ENCODE measurements at places on chromosomes 13 and 19. TPM values are rescaled to one million over a fixed set of nuclear protein-coding genes. Genes with fewer than 3 reads are reported as not detected.

DNA sequence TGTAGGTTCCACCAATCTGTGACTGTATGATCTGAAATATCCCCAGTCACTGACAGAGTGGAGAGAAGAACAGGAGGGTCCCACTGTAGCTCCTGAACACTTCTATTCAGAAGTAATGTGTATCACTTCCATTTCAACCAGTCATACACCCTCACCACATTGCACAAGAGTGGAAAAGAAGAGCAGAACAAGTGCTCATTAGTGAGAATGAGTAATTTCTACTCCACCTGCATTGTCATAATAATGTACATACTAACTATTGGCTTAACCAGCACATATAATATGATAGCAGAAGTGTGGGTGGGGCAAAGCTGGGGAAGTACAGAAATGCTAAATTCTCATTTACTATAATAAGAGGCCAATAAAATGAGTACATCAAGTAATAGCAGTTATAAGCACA lies 342.7 kb downstream of the LMO7 start:
- no peak for DNase-seq

DNA sequence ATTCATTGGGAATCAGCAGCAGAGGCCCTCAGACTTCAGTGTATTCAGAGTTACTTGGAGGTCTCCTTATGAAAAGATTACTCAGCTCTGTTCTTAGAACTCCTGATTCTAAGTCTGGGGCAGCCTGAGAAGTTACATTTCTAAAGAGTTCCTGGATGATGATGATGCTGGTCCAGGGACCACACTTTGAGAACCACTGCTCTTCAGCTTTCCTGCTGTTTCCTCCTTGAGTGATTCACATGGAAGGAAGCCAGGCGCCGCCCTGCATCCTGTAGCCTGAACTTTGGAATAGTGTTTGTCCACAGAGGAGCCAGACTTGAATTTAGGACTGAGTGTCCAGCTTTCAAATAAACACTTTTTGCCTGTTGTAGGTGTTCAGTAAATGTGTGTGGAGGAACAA lies 2.9 kb downstream of the CEBPG start:
- DNase-seq = no peak

GRCh38 chr19:1232652-1233072 lies 5.1 kb downstream of the CBARP start:
- no peak for DNase-seq

DNA sequence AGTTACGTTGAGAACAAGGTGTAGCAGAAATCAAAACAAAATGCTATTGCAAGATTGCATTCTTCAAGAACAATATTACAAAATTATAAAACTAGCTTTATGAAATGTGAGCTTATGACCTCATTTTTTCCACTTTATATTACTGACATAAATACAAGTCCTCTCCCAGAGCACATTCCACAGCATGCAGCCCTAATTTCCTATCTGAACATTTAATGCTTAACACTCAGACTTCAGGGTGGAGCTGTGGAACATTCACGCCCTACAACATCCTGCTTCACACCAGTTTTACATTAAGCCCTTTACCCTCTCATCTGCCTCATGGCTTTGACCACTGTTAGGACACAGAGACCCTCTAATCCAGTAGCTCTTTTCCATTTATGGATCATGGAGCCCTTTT lies 65.5 kb downstream of the EPSTI1 start:
- no peak for DNase-seq

- DNase-seq = no peak
These were observed 194.6 kb downstream of the POSTN start for GRCh38 chr13:37403776-37404527.

Gene IZUMO2
- not detected for total RNA-seq

DNA sequence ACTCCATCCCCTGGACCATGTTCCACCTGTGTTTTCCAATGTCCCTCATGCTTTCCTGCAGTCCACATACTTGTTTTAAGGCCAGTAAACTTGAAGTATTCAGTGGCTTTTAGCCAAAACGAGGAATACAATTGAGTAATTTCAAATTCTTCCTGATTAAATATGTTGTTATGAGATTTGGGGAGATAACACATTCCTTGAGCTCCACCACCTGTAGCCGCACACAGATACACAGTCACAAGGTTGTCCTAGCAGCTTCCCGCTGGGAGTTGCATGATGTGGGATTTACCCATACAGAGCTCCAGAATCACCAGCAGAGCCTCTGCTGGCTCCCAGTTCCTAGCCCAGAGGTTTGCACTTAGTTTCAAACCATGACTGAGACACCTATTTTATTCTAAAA lies 53.6 kb upstream of the FRY start:
- no peak for DNase-seq

Gene HCST
- total RNA-seq = 62.2 TPM

DNA sequence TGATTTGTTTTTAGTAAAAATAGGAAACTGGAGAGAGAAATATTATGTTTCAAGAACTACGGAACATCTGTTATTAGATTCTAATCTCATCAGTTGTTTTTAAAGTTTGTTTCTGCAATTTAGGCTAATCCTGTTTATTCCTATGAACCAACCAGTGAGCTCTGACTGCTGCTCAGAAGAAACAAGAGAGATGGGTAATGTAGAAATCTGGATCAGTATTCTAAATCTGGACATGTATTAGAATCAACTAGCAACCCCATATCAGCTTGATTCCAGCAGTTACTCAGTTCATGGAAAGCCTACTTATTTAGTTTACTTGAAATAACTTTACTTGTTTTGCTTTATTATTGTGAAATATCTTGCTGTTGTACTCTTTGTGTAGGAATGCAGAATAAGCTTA lies 115.2 kb downstream of the TNFRSF19 start:
- DNase-seq = no peak

Gene CGB7
- not detected for total RNA-seq

- no peak for DNase-seq
These were observed 18.4 kb downstream of the GNA11 start for GRCh38 chr19:3112375-3113099.

Gene CBY2
- not detected for total RNA-seq

GRCh38 chr19:56842412-56842811 lies 1.9 kb upstream of the PEG3 start:
- DNase-seq = no peak

DNA sequence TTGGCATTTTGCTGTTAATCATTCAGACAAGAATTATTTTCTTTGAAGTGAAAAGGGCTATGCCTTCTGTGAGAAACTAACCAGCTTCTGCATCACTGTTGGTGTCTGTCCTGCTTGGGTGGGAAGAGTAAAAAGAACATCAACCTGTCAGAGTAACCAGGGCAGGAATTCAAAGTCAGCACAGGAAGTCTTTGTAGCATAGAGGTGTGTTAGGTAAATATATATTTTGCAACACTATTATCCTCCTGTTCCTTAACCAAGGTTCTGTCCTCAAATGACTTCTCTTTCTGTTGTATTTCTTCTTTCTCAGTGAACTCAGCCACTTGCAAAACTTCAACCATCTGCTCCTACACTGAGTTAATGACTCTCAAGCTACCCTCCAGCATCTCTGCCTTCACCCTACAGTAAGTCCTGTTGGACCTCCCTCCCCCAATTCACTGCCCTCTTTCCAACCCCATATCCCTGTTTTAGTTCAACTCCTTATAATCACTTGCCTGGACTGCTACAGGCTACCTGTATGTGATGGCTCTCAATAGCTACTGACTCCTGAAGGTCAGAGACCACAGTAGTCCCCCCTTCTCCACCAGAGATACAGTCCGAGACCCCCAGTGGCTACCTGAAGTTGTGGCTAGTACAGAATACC lies 49.9 kb downstream of the SMAD9 start:
- DNase-seq = no peak

DNA sequence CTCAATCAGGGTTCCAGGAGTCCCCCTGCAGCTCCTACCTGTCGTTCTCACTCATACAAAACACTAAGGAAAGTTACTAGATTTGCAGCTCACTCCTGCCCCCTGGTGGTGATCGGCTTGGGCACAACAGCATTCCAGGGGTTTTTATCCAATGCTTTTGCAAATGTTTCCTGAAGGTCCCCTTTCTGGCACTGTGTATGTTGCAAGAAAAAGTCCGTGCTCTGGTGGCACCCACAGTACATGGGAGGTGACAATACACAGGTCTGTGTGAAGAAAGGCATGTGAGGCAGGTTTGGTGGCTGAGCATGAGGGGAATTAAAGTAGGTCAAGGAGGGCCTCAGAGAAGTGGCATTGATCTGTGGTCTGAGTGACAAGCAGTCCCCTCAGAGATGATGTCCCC lies 8.6 kb upstream of the TYK2 start:
- peak; percentile 61 for DNase-seq

DNA sequence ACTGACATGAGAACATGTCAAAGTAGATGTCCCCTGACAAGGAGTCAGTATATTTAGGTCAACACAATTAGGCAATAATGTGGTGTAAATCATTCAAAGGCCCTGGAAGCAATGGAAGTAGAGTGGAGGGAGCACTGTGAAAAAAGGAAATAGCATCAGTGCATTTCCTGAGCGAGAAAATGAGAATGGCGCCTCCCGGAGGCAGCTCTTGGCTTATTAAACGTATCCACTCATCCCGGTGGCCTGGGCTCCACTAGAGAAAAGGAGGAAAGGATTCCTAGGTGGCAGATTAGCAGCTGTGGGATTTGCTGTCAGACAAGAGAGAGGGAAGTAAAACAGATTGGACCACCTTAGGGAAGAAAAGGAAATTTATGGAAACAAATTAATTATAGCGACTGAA lies 173.7 kb upstream of the TMTC4 start:
- DNase-seq = no peak

GRCh38 chr19:27529158-27529557 lies 1683.8 kb downstream of the UQCRFS1 start:
- DNase-seq = no peak

DNA sequence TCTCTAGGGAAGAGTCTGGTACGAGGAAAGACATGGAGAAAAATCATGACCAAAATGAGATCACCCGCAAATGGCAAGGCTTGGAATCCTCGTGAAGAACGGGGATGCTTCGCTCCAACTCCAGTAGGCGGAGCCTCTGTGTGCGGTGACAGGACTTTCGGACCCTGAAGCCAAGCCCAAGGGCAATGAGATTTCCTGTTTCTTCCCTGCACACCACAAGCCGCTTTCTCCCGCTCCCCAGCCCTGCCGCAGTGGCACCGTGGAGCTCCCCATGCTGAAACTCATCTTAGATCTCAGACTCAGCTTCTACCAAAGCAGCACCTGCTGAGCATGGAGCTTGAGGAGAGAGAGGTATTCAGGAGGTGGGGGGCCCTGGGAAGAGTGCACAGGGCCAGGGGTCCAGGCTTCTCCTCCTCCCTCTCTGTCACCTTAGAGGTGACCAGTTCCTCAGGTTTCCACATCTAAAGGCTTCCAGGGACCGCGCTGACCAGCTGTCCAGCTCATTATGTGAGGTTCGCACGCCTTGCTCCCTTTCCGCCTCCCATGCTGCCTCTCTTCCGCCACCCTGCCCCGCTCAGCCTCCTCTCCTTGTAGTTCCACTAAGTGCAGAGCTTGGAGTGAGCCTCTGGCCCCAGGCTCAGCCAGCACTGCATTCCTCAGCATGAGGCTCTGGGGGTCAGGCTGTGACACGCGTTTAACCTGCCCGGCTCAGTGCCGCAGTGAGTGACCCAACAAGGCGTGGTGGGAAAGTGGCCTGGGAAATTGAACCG lies 153.8 kb upstream of the SOX1 start:
- no peak for DNase-seq

- DNase-seq = peak; percentile 58
These were observed 67.1 kb downstream of the RASA3 start for GRCh38 chr13:114065141-114065925.

DNA sequence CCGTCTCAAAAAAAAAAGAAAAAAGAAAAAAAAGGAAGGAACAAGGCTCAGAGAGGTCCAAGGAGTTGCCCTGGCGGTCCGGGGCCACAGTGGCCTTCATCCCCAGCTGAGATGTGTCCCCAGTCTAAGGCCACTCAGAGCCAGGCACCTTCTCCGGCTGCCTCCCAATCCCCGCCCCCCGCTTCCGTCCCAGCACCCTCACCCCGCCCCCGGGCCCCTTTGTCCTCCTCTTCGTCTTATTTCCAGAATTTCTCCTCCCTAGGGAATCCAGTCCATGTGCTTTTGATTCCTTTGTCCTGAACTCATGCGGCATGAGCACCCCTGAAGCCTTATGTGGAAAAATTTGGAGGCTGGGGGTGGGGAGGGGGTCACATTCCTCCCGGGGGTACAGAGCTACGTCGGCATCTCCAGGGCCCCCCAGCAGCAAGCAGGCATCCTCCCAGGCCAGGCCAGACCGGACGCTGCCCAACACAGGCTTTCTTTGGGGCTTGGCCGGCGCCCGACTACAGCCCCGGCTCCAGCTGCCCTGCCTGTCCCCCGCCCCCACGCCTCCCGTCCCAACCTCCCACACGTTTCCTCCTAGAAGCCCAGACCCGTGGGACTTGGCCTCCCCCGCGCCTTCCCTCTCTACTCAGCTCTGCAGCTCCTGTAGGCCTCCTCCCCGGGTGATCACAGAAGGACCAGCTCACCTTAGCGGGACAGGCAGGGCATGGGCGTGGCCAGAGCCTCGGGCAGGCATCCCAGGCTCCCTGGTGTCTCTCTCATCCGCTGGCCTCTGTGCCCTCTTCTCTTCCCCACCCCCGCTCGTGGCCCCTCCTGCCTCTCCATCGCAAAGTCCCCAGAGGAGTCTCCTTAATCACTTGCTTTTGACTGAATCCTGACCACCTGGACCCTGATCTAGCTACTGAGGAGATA lies 17.8 kb upstream of the ADGRE5 start:
- no peak for DNase-seq

Gene LILRA1
- not detected for total RNA-seq

Gene SIGLEC5
- total RNA-seq = not detected

- DNase-seq = no peak
These were observed 8.5 kb downstream of the UNC13A start for GRCh38 chr19:17679526-17680229.

Gene BCL3
- 67.2 TPM for total RNA-seq

- DNase-seq = no peak
These were observed 4.9 kb upstream of the RDH13 start for GRCh38 chr19:55067869-55068268.

GRCh38 chr13:67643516-67644055 lies 413.4 kb upstream of the PCDH9 start:
- DNase-seq = no peak

DNA sequence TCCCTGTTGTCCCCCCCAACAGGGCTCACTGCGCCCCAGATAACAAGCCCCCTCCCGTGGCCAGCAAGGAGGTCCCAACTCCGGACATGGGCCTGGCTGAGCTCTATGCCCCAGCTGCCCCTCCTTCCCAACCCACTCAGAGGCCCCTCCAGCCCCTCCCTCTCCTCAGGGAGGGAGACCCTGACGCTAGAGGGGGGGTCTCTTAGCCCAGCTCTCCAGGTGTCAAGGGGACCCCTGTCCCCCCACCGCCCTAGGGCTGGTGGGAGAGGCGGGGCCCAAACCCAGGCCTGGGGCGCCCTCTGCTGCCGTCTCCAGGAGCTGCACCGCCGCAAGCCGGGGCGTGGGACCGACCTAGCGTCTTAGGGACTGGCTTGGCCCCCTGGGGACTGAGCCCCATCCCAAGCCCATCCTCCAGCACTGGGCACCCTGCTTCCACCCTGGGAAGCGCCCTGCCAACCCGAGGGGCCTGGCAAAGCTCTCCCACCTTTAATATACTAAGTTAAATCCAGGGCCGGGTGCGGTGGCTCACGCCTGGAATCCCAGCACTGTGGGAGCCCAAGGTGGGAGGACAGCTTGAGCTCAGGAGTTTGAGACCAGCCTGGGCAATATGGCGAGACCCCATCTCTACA lies 1.4 kb downstream of the GRIN3B start:
- DNase-seq = peak; percentile 58

Gene MBD3L3
- total RNA-seq = not detected
